ENCODE measurements at places on chromosomes 12 and 14. TPM values are rescaled to one million over a fixed set of nuclear protein-coding genes. Genes with fewer than 3 reads are reported as not detected.

The MYL2 gene
- not detected for total RNA-seq

The E2F7 gene
- total RNA-seq: 19.8 TPM

The TOX4 gene
- total RNA-seq: 53.0 TPM

The MYF6 gene
- total RNA-seq: 0.15 TPM

The ART4 gene
- total RNA-seq: not detected

The PPP1R1A gene
- total RNA-seq: 13.1 TPM

The CISTR gene
- total RNA-seq: 0.81 TPM

The SRRM4 gene
- total RNA-seq: 0.96 TPM

The RD3L gene
- not detected for total RNA-seq

The WDR20 gene
- total RNA-seq: 25.9 TPM

The BTBD6 gene
- total RNA-seq: 10.0 TPM

The ARHGAP5 gene
- 60.9 TPM for total RNA-seq

The FAM186B gene
- total RNA-seq: 0.21 TPM

The GYS2 gene
- total RNA-seq: not detected

The SMCO3 gene
- total RNA-seq: not detected

The SPX gene
- 0.76 TPM for total RNA-seq

The FGD6 gene
- 24.2 TPM for total RNA-seq

The GEMIN2 gene
- total RNA-seq: 34.9 TPM

The RTRAF gene
- 282 TPM for total RNA-seq

The OTX2 gene
- 30.1 TPM for total RNA-seq

The ACVRL1 gene
- total RNA-seq: 0.64 TPM

The SEL1L gene
- total RNA-seq: 29.1 TPM

The ACRBP gene
- 3.2 TPM for total RNA-seq

The NRXN3 gene
- total RNA-seq: 2.9 TPM

The KRT8 gene
- total RNA-seq: 429 TPM

The TSPAN8 gene
- 0.16 TPM for total RNA-seq

The TAS2R42 gene
- total RNA-seq: not detected

The CCDC38 gene
- 0.07 TPM for total RNA-seq

The GPR137C gene
- total RNA-seq: 2.7 TPM

The TEAD4 gene
- 96.8 TPM for total RNA-seq

The KRT2 gene
- not detected for total RNA-seq

The AICDA gene
- not detected for total RNA-seq

The TSPAN19 gene
- total RNA-seq: not detected

The OTOGL gene
- total RNA-seq: 0.39 TPM

The CCDC85C gene
- 30.4 TPM for total RNA-seq
